Memory B cell (primary cell): ENCODE measurements at places on chromosomes 2 and 18.

GRCh38 chr2:71462641-71463341 lies 9.4 kb downstream of the DYSF start:
- no peak for DNase-seq

DNA sequence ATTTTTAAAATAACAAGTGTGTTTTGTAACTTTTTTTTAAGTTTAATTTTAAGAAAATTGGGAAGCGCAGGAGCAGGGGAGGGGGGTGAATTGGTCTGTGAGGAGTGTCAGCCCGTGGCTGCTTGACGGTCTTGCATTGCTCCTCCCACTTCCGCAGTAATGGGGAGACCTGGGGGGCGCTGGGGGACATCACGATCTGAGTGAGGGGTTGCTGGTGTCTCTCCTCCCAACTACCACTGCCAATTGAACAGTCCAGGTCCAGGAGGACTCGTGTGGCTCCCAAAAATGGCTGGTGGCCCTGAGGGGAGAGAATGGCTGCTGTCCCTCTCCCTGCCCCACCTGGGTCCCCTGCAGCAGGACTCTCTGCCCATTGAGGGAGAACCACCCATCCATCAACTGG lies 57.4 kb upstream of the SMAD7 start:
- DNase-seq: no peak

- DNase-seq: no peak
Measured at GRCh38 chr2:30213907-30214463, 17.3 kb upstream of the LBH start.

- DNase-seq: no peak
Measured at GRCh38 chr2:202361108-202361507, 15.0 kb upstream of the BMPR2 start.

DNA sequence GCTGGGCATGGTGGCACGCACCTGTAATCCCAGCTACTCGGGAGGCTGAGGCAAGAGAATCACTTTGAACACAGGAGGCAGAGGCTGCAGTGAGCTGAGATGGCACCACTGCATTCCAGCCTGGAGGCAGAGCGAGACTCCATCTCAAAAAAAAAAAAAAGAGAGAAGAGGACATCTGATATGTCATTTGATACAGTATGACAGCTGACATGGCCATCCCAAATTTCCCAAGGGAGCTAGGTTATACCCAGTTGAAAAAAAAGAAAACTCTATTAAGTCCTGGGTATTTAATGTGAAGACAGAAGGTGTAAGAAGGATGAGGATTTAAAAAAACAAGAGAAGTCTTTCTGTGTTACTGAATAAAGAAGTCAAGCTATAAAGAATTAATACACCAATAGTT lies 23.3 kb downstream of the CLASP1 start:
- no peak for DNase-seq

- DNase-seq: no peak
Measured at GRCh38 chr18:41805341-41805740, 149.7 kb upstream of the PIK3C3 start.

DNA sequence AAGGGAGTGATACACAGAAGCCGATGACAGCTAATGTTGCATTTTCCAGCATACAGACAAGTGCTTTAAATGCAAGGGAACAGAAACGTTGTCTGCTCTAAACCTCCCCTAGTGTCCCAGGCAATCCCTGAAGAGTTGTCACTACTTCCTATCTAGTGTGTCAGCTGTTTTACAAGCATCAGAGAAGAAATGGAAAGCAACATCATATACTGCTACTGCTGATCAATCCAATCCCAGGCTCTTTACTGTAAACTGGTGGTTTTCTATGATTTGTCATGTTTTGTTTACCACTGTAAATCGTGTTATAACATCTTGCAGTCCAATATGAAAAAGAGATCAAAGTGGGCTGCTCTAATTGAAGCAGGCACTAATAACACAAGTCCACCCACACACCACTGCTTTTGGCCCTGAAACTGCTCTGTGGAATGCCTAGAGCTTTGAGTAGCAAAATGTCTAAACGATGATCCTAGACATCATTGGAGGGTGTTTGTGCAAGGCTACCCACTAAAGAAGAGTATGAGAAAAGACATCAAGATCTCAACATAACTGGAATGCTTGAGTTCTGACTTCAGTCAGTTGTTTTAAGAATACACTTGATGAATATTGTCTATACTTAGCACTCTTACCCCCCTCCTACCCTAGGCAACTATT lies 18.1 kb upstream of the ROCK1 start:
- no peak for DNase-seq

DNA sequence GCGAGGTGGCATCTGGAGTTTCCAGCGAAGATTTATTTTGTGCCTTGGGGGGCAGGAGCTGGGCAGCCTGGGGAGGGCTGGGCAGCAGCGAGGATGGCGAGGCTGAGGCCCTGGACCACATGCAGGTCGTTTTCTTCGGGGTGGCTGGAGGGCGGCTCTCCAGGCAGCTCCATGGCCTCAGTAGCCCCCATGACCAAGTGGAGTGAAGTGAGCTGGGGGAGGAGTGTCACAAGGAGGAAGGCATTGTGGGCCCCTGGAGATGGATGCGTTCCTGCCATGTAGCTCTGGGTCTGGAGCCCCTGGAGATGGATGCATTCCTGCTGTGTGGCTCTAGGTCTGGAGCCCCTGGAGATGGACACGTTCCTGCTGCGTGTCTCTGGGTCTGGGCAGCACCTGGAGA lies 40.4 kb downstream of the SH3BP4 start:
- DNase-seq: no peak

- no peak for DNase-seq
Measured at GRCh38 chr18:30527917-30528316, 514.6 kb downstream of the DSC3 start.

DNA sequence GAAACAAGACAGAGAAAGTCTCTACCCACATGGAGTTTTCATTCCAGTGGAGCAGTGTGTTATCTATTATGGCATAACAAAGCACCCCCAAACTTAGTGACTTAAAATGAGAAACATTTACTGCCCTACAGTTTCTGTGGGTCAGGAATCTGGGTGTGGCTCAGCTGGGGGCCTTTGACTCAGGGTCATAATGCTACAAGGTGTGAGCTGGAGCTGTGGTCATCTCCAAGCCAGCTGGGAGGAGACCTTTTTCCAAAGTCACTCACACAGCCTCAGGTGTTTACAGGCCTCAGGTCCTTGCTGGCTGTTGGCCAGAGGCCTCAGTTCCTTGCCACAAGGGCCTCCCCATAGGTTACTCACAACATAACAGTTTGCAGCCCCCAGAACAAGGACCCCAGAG lies 169.2 kb downstream of the ETAA1 start:
- no peak for DNase-seq

DNA sequence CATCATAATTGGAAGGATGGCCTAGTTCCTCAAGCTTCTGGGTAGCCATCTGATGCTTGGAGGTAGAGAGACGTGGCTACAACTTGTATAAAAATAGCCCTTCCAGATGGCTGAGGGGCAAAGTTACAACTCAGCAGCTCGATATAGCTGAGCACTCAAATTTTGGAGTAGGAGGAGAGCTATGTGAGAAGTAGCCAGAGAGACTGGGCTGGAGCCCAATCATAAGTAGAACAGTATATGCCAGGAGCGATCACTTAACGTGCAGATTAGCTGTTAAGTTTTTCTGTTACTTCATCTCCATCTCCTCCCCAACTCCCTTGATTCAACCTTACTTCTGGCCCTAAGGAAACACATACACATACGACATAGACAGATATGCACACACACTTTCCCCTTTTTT lies 28.8 kb downstream of the CNRIP1 start:
- no peak for DNase-seq

- no peak for DNase-seq
Measured at GRCh38 chr18:55149994-55150393, 190.7 kb upstream of the CCDC68 start.

GRCh38 chr18:46711444-46711863 lies 45.4 kb downstream of the ST8SIA5 start:
- DNase-seq: no peak

DNA sequence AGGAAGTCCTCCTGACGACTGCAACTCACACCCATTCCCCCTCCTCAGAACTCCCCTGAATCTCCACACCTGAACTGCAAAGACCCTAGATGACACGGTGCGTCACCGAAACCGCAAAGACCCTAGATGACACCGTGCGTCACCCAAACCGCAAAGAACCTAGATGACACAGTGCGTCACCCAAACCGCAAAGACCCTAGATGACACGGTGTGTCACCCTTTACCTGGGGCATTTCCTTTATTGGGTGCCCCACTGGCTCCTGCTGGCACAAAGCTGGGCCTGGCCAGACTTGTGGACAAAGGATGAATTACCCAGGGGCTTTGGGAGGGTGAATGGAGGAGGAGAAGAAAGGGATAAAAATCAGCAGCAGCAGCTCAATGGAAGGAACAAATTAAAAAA lies 123.8 kb downstream of the CELF4 start:
- DNase-seq: no peak

GRCh38 chr18:57038395-57038794 lies 108.5 kb upstream of the BOD1L2 start:
- no peak for DNase-seq

GRCh38 chr18:28175930-28176697 lies 816 bp downstream of the CDH2 start:
- no peak for DNase-seq

- DNase-seq: no peak
Measured at GRCh38 chr2:11530864-11531465, 2.9 kb upstream of the GREB1 start.

- DNase-seq: no peak
Measured at GRCh38 chr2:20103530-20103929, 52.1 kb upstream of the LAPTM4A start.

DNA sequence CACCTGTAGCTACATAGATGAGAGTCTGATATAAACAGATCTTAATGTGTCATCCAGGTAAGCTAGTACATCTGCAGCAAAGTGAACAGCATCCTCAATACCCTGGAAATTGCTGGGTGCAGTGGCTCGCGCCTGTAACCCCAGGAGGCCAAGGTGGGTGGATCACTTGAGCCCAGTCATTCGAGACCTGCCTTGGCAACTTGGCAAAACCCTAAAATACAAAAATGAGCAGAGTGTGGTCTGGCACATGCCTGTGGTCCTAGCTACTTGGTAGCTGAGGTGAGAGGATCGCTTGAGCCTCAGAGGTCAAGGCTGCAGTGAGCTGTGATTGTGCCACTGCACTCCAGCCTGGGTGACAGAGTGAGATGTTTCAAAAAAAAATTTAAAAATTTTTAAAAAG lies 233.9 kb upstream of the SP5 start:
- no peak for DNase-seq

- peak; percentile 27 for DNase-seq
Measured at GRCh38 chr2:120675460-120676130, 60.1 kb upstream of the GLI2 start.

DNA sequence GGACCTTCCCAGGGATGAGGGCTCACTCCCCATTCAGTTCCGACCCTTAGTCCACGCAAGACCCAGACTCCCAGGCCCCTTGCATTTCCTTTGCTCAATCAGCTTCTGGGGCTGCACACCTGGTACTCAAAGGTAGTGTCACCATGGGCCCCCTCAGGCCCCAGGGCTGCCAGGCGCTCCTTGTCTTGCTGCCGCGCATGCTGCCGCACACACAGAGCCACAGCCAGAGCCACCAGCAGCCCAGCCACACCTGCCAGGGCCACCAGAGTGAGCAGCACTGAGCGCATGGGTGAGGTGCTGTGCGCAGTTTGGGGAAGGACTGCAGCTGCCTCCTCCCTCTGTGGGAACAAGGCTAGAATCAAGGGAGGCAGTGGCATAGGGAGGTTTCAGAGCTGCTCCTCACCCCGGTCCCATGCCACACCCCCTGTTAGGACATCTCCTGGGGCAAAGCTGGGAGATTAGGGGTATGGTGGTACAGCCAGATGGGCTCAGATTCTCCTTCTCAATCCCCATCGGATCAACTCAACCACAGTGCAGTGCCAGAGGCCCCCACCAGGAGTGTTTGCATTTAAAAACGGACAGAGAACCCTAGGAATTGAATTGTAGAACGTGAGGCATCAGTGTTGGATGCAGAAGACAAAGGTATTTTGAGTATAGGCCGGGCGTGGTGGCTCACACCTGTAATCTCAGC lies 11.3 kb downstream of the PTPRN start:
- no peak for DNase-seq

GRCh38 chr2:10864251-10864650 lies 47.5 kb upstream of the KCNF1 start:
- no peak for DNase-seq

GRCh38 chr2:68692511-68692910 lies 42.1 kb upstream of the ARHGAP25 start:
- DNase-seq: no peak

DNA sequence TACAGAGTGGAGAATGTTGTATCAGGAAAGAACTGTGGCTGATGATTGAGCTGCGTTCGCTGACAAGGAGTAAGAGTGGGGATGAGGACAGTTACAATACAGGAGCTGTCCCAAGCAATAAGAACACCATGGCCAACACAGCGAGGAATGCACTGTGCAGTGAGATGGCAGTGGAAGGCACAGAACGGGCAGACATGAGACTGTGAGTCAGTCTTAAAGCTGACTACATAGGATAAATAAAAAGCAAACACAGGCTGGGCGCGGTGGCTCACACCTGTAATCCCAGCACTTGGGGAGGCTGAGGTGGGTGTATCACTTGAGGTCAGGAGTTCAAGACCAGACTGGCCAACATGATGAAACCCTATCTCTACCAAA lies 89.8 kb downstream of the CABYR start:
- DNase-seq: no peak
